ENCODE measurements at places on chromosomes 16 and 17.

DNA sequence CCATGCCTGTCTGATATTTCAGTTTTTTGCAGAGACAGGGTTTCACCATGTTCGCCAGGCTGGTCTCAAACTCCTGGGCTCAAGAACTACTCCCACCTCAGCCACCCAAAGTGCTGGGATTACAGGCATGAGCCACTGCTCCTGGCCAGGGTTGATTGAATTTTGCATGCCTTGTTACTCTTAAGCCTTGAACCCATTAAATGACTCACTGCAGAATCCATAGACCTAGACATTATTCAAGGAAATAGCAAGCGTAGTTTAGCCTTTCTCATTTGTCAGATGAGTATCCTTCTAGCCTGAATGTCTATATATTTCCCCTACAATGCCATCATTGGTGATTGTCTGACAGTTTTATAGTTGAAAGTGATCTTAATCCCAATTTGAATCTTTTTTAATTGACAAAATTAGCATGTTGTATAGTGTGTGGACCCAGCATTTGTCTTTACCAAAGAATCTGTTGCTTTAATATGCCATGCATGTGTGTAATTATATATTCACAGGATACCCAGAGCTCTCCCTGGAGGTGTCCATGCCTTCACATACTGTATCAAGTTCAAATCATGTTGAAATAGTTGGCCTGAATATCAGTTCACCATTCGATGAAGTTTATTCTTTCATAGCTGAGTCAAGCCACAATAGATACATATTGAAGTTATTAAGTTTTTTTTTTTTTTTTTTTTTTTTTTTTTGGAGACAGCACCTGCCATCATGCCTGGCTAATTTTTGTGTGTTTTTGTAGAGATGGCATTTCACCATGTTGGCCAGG is 321.0 kb downstream of the CPPED1 start:
- DNase-seq: no peak

DNA sequence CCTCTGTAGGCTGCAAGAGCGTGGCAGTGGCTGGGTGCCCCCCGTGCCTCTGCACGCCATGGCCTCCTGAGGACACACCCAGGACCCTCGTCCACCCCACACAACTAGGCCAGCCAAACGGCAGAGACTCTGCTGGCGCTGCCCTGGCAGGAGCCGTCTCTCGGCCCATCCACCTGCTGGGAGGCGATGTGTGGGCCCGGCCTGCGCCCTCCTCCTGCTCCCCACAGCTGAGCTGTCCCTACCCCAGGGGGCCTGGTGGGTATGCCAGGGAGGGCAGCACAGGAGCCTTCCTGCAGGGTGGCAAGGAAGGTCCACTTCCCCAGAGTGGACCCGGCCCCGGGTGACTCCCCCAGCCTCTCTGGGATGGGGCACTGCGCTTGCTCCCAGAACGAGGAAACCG is 7.0 kb downstream of the RNF166 start:
- no peak for DNase-seq

GRCh38 chr16:29009050-29009837 is 24.4 kb downstream of the LAT start:
- DNase-seq: no peak

DNA sequence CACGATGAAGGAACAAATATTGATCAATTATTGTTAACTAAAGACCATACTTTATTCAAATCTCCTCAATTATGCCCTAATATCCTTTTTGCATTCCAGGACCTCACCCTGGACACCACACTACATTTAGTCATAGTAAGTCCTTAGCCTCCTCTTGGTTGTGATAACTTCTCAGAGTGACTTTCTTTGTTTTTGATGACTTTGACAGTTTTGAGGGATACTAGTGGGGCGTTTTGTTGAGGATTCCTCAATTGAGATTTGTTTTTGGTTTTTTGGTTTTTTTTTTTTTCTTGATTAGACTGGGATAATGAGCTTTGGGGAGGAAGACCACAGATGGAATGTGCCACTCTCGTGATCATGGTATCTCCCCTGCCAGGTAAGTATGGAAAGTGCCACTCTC is 105.5 kb downstream of the SOX9 start:
- no peak for DNase-seq

GRCh38 chr16:27935076-27935475 is 128.4 kb downstream of the GSG1L start:
- no peak for DNase-seq

DNA sequence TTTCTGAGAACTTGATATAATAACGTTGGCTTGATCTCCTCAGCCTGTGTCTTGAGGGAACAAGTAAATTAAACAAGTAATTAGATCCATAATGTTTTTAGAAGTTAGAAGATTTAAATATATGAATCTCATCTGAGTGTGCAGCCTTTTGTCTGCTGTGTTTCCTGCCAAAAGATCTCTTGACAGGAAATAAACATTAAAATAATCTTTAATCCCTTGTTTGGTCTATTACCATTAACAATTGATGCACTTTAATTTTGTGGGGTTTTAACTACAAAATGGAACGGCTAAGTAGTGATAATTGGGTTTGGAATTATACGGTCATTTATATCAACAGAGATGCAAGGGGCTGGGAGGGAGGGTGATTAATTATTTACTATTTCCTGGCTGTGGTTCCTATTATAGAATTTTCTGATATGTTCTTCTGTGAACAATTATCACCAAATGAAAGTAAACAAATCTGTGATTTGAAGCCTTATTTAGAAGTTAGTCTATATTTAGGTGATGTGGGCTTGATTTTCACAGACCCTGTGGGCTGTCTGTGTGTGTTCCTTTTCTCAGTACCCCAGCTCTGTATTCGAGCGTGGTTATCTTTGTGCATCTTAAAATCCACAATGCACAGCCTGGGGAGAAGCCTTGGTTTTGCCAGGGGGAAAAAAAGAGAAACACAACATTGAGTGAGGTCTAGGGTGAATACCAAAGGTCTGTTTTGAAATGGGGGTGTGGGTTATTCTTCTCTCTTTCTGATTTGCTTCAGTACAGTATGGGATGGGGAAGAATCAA is 556.1 kb downstream of the WWOX start:
- DNase-seq: no peak

DNA sequence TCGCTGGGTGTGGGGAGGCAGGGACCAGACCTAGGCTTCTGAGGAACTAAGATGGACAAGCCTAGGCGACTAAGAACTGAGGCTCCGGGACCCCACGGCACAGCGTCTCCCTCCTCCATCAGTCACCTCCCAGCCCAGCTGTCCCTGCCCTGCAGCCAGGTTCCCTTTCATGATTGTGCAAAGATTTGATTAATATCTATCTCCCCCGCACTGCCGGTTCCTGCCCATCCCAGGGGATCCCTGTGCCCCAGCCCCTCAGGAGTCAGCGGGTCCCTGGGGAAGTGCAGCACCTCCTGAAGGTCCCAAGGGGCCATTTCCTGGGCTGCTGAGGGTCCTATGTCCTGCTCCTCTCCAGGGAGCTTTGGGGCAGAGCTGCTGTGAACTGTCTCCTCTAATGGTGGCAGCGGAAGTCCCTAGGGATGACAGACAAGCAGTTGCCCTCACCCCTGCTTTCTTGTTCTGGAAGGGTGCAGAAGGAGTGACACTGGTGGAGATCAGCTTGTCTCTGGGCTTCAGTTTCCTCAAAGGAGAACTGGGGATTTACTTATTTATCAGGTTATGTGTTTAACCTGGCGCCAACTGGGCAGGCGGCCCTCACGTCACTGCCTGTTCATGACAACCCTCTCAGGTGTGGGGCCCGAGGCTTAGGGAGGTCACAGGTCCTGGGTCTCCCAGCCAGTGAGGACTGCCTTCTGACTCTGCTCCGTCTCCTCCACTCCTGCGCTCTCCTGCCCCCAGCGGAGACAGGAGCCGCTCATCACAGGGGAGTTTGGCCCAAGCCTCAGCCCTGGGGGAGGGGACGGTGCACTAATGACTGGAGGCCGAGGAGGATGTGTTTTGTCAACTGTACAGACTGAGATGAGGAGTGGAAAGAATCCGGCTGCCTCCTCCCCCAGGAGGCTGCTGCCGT is 1.9 kb upstream of the C16orf74 start:
- DNase-seq: no peak

GRCh38 chr16:3127745-3128144 is 7.1 kb upstream of the ZNF213 start:
- DNase-seq: peak; percentile 45

- no peak for DNase-seq
Observed at GRCh38 chr16:1538804-1539520, 5.5 kb downstream of the TMEM204 start.

DNA sequence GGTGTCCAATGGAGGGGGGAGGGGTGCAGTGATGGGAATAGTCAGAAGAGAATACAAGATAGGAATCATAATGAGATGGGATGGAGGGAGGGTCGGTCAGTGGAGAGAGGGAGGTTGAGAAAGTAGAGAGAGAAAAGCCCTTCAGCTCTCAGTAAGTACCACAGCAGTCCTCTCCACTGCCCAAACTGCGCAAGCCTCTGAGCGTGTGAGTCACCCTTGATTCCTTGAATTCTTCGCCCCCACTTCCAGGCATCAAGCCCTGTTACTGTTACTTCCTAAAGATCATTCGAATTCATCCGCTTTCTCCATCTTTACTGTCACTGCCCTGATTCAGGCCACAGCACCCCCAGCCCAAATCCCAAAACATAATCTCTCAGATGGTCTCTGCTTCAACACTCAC is 2.5 kb downstream of the GUCY2D start:
- no peak for DNase-seq

- DNase-seq: no peak
Observed at GRCh38 chr17:47076171-47076570, 97.1 kb upstream of the RPRML start.

- DNase-seq: no peak
Observed at GRCh38 chr17:17819561-17819995, 17.2 kb downstream of the SREBF1 start.

- DNase-seq: no peak
Observed at GRCh38 chr17:80650751-80651518, 106.3 kb downstream of the RPTOR start.

- DNase-seq: no peak
Observed at GRCh38 chr17:42255445-42255844, 20.7 kb downstream of the STAT5B start.

- no peak for DNase-seq
Observed at GRCh38 chr16:51825779-51826178, 674.7 kb upstream of the SALL1 start.

Data from NCI-H187 (cell line).